SK-N-SH (cell line): ENCODE measurements at places on chromosomes 13 and 19.

GRCh38 chr19:30734669-30735068, 362.5 kb downstream of the ZNF536 start:
- DNase-seq = no peak
- H3K27me3 ChIP-seq = no peaks in the 10 kb centered on the region
- peak overlapping the region; percentile 47; the same call in 1 of the 2 replicates for H3K27ac ChIP-seq

DNA sequence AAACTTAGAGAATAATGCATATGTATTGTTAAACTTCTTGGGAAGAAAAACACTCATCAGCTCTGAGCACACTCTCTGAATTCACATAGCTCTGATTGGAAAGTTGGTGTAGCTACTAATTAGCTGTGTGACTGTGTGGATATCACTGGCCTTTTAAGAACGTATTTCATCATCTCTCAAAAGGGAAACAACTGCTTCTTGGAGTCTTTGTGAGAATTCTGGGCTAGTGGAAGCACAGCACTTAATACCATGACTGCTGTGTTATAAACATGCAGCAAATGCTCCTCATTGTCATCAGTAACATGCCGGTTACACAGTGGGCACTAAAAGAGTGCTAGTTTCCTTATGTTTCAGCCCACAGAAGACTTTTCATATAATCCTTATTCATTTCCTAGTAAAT, 220.9 kb upstream of the CSNK1A1L start:
- no peak overlapping the region for H3K4me3 ChIP-seq
- no peaks in the 10 kb centered on the region for H3K27me3 ChIP-seq
- no peak for DNase-seq
- no peaks in the 10 kb centered on the region for H3K36me3 ChIP-seq
- H3K4me1 ChIP-seq = no peaks in the 10 kb centered on the region

DNA sequence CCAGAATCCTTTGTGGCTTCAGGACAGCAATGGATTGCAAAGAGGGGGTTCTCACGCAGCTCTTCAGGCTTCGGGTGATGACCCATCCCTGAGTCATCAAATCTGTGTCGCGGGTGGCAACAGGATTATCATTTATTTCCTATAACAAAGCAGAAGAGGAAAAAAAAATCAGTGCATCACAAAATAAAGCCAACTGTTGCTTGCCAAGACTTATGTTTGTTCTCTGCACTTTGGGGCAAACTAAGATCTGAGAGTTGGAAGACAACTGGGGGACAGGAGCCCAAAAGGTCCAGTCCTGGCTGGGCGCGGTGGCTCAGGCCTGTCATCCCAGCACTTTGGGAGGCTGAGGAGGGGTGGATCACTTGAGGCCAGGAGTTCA, 6.4 kb downstream of the GNA15 start:
- H3K27me3 ChIP-seq = no peaks in the 10 kb centered on the region
- no peak for DNase-seq
- H3K4me1 ChIP-seq = peaks cover 16% of the 10 kb centered on the region; the same call in 1 of the 2 replicates
- H3K4me3 ChIP-seq = no peak overlapping the region
- H3K27ac ChIP-seq = peak overlapping the region; percentile 100

DNA sequence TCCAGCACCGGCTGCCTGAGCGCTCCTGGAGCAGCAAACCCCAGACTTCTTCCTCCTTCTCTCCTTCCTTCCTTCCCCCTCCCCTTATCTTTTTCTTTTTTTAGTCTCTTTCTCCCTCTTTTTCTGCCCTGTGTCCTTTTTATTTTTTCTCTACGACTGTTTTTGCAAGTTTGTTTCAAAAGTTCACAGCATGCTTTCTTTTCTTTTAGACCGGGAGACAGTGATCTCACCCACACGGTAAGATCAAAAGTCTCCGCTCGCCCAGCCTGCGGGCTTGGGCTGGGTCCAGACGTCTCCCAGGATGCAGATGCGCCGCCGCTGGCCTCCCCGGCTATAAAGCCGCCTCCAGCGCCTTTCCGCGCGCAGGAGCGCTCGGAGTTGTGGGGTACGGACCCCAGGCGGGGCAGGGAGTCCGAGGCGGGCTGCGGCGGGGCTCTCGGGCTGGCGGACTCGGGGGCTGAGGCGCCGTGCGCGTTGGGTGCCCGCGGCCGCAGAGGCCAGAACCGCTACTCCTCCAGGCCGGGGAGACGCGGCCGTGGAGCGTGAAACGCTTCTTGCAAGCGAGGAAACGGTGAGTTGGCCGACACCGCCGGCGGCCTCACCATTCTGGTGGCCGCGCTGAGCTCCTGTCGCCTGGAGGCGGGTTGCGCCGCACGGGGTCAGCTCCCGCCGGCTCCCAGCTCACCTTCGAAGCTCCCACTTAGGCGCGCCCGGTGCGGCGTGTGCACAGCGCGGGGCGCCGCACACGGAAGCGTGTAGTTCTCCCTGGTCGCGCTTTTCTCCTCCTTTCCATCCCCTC, 2.0 kb upstream of the TSHZ3 start:
- H3K4me1 ChIP-seq = peaks cover 25% of the 10 kb centered on the region
- peak; percentile 74 for DNase-seq
- no peaks in the 10 kb centered on the region for H3K36me3 ChIP-seq
- no peaks in the 10 kb centered on the region for H3K27me3 ChIP-seq

- H3K36me3 ChIP-seq = no peaks in the 10 kb centered on the region
- no peak for DNase-seq
- no peaks in the 10 kb centered on the region for H3K27me3 ChIP-seq
- H3K27ac ChIP-seq = no peak overlapping the region
Measured at GRCh38 chr13:22287343-22287920, 616.6 kb downstream of the FGF9 start.

GRCh38 chr13:48923376-48923775, 52.3 kb upstream of the FNDC3A start:
- no peak overlapping the region for H3K27ac ChIP-seq
- no peaks in the 10 kb centered on the region for H3K4me1 ChIP-seq
- no peaks in the 10 kb centered on the region for H3K36me3 ChIP-seq
- H3K27me3 ChIP-seq = no peaks in the 10 kb centered on the region

- H3K27ac ChIP-seq = no peak within 1 kb of the TSS
- H3K4me1 ChIP-seq = no peaks in the 10 kb centered on the region
- DNase-seq = peak; percentile 96
- peak within 1 kb of the TSS; percentile 90 for H3K4me3 ChIP-seq
- no peaks in the 10 kb centered on the region; the same call in 1 of the 2 replicates for H3K36me3 ChIP-seq
Measured at GRCh38 chr19:18340190-18340989, at the start of gene PGPEP1. Gene PGPEP1, plus strand, starts transcription at chr19:18340598. Its CDS starts 84 bp downstream, at chr19:18340682.

DNA sequence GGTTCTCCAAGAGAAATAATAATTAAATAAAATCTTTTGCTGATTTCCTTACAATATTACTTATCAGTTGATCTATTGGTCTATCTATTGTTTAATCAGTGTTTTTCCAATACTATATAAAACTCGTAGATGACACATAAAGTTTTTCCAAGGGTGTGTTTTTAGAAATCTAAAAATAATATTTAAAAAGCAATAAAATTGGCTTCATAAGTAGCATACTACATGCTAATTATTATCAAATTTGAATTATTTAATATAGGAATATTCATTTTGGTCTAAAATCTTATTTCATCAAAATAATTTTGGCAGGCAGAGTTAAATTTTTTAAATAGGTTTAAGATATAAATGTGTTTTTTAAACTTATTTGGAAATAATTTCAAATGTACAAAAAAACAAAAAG, 49.4 kb upstream of the MIR17HG start:
- no peaks in the 10 kb centered on the region for H3K4me1 ChIP-seq
- no peaks in the 10 kb centered on the region for H3K36me3 ChIP-seq
- H3K4me3 ChIP-seq = no peak overlapping the region
- H3K27me3 ChIP-seq = no peaks in the 10 kb centered on the region; the same call in 1 of the 2 replicates
- DNase-seq = no peak

DNA sequence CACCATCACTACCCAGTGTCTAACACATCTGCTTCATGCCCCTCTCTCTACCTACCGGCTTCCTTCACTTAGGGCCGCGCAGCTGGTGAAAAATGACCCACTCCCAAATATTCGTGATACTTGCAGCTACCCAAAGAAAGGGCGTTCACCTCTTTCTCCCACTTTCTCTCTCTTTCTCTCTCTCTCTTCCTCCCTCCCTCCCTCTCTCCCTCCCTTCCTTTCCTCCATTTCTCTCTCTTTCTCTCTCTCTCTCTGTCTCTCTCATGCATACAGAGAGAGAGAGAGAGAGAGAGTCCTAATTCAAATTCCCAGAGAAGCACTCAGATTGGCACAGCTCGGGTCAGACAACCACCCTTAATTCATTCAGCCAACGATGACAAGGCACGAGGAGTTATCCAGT, 27.7 kb upstream of the POP4 start:
- no peak overlapping the region for H3K4me3 ChIP-seq
- H3K27me3 ChIP-seq = peaks cover 50% of the 10 kb centered on the region
- DNase-seq = no peak
- no peak overlapping the region for H3K27ac ChIP-seq
- no peaks in the 10 kb centered on the region for H3K36me3 ChIP-seq
- H3K4me1 ChIP-seq = no peaks in the 10 kb centered on the region

- H3K4me1 ChIP-seq = no peaks in the 10 kb centered on the region
- no peaks in the 10 kb centered on the region for H3K36me3 ChIP-seq
- no peaks in the 10 kb centered on the region for H3K27me3 ChIP-seq
- no peak for DNase-seq
- no peak overlapping the region for H3K4me3 ChIP-seq
Measured at GRCh38 chr13:54445453-54445852, 1416.8 kb downstream of the OLFM4 start.

DNA sequence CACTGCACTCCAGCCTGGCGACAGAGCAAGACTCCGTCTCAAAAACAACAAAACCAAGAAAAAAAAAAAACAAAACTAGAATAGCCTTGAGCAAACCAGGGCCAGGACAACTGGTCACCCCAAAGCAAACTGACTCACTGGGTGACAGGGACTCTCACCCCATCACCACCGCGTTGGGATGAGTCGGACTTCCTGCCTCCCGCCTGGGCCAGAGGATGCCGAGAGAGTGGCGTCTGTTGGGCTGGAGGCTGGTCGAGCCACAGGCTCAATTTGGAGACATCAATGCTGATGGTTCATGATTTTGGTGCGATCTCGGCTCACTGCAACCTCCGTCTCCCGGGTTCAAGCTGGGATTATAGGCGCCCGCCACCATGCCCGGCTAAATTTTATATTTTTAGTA, 11.6 kb downstream of the TMPRSS9 start:
- no peaks in the 10 kb centered on the region for H3K27me3 ChIP-seq
- no peaks in the 10 kb centered on the region for H3K4me1 ChIP-seq
- no peak for DNase-seq

DNA sequence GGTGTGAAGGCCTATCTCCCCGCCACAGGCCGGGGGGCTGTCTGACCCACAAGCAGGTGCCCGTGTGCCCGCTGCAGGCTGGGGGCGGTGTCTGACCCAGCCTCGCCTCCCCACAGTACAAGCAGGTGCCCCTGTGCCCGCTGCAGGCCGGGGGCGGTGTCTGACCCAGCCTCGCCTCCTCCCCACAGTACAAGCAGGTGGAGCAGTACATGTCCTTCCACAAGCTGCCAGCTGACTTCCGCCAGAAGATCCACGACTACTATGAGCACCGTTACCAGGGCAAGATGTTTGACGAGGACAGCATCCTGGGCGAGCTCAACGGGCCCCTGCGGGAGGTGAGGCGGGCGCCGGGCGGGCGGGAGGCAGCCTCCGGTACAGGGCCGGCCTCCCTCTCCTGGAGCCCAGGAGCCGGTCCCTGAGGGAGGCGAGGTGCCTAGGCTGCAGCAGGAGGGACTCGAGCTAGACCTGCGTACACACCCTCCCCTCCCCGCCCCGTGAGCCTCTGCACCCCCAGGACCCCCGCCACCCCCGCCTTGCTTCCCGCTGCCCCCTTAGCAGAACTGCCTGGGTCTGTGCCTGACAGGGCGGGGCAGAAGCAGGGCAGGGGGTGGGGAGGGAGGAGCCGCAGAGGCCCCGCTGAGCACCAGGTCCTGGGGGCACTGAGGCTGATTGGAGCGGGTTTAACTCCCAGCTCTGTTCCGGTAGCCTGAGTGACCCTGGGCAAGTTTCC, 20.6 kb downstream of the HCN2 start:
- no peak overlapping the region for H3K4me3 ChIP-seq
- peaks cover 33% of the 10 kb centered on the region; the same call in 1 of the 2 replicates for H3K4me1 ChIP-seq
- DNase-seq = no peak
- H3K27ac ChIP-seq = peak overlapping the region; percentile 81

GRCh38 chr13:75391432-75392100, 90.4 kb downstream of the TBC1D4 start:
- DNase-seq = no peak
- no peak overlapping the region for H3K4me3 ChIP-seq
- H3K27me3 ChIP-seq = no peaks in the 10 kb centered on the region

DNA sequence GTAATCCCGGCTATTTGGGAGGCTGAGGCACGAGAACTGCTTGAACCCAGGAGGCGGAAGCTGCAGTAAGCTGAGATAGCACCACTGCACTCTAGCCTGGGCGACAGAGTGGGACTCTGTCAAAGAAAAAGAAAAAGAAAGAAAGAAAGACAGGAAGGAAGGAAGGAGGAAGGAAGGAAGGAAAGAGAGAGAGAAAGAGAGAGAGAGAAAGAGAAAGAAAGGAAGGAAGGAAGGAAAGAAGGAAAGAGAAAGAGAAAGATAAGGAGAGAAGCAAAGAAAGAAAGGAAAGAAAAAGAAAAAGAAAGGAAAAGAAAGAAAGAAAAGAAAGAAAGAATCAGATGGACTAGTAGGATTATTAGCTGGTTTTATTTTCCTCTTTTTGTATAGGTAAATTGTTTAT, 22.8 kb downstream of the ZNF541 start:
- DNase-seq = no peak
- no peaks in the 10 kb centered on the region for H3K36me3 ChIP-seq
- no peak overlapping the region for H3K27ac ChIP-seq
- no peaks in the 10 kb centered on the region for H3K27me3 ChIP-seq
- no peak overlapping the region for H3K4me3 ChIP-seq
- H3K4me1 ChIP-seq = no peaks in the 10 kb centered on the region

GRCh38 chr13:28658539-28658795, 463 bp upstream of the POMP start:
- peak overlapping the region; percentile 87 for H3K4me3 ChIP-seq
- H3K36me3 ChIP-seq = peaks cover 25% of the 10 kb centered on the region
- H3K27ac ChIP-seq = peak overlapping the region; percentile 89
- H3K4me1 ChIP-seq = peaks cover 28% of the 10 kb centered on the region
- H3K27me3 ChIP-seq = no peaks in the 10 kb centered on the region

DNA sequence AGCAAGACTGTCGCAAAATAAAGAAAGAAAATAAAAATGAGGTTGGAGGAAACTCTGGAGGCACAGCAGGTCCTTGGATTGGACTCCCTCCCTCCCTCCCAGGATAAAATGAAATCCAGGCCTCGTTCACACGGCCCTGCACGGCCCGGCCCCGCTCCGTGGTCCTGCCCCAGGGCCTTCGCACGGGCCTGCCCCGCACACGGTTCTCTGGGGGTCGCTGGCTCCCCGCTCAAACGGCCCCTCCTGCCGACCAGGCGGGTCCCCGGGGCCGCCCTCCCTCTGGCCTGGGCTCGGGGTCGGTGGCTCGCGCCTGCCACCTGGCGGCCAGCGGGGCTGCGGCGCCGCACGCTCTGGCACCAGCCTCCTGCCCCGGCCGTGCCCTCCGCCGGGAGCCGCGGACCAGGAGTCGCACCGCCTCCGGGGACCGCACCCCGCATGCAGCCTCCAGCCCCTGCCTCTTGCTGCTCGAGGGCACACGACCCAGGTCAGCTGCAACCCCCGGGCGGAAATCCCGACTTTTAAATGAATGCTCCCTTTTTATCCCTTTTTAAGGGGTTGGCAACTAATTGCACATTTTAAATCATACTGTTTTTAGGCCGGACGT, 1.5 kb upstream of the WDR18 start:
- peak overlapping the region; percentile 66; the same call in 1 of the 2 replicates for H3K27ac ChIP-seq
- peak; percentile 98 for DNase-seq
- H3K4me1 ChIP-seq = no peaks in the 10 kb centered on the region; the same call in 1 of the 2 replicates
- no peaks in the 10 kb centered on the region for H3K27me3 ChIP-seq

GRCh38 chr13:43346427-43346826, 323.0 kb downstream of the DNAJC15 start:
- no peaks in the 10 kb centered on the region for H3K27me3 ChIP-seq
- peak; percentile 29 for DNase-seq
- no peak overlapping the region for H3K4me3 ChIP-seq
- H3K27ac ChIP-seq = no peak overlapping the region

GRCh38 chr13:35046587-35046986, 104.5 kb downstream of the NBEA start:
- DNase-seq = no peak
- peaks cover 7% of the 10 kb centered on the region; the same call in 1 of the 2 replicates for H3K36me3 ChIP-seq
- no peak overlapping the region for H3K4me3 ChIP-seq
- H3K27me3 ChIP-seq = no peaks in the 10 kb centered on the region
- no peaks in the 10 kb centered on the region for H3K4me1 ChIP-seq
